ENCODE measurements at places on chromosomes 11 and 22.
A peak's percentile ranks its signal among the peaks of the same experiment; 100 is the strongest.

- no peak for DNase-seq
Observed at GRCh38 chr11:65625628-65626342, 10.2 kb downstream of the PCNX3 start.

DNA sequence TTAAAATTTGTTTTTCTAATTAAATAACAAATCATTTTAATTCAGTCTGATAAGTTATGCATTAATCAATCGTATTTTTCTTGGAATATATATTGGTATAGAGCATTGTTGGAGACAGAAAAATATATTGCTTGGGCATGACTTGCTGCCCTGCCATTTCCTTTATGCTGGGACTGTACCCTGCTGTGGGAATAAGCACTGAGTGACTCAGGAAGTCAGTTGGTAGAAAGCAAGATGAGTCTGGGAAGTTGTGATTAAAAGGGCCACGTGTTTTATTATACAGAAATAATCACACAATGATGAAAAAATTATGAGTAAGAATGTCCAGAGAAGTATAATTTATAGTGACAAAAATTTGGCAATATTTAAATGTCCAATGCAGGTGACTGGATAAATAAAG lies 139.5 kb downstream of the KIF18A start:
- DNase-seq: no peak

DNA sequence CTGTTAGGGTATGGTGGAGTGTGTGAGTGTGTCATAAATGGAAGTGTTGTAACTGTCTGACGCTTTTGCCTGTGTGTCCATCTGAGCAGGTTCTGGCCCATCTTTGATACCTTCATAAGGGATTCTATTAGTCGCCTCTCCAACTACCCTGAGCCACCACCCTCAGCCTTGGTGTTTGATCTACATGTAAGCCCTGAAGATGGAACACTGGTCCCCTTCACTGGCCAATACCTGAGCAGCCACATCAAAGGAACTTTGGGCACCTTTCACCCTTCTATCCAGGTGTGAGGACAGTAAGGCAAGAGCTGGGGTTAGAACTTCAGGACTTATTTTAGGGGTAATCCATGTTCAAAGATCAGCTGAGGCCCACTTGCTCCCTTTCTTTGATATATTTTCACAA lies 51.0 kb downstream of the DNHD1 start:
- DNase-seq: no peak

GRCh38 chr22:17121233-17122195 lies at the start of gene TMEM121B:
TMEM121B (minus strand) TSS chr22:17121360; CDS start chr22:17121127, 233 bp downstream.
- DNase-seq: peak; percentile 77

DNA sequence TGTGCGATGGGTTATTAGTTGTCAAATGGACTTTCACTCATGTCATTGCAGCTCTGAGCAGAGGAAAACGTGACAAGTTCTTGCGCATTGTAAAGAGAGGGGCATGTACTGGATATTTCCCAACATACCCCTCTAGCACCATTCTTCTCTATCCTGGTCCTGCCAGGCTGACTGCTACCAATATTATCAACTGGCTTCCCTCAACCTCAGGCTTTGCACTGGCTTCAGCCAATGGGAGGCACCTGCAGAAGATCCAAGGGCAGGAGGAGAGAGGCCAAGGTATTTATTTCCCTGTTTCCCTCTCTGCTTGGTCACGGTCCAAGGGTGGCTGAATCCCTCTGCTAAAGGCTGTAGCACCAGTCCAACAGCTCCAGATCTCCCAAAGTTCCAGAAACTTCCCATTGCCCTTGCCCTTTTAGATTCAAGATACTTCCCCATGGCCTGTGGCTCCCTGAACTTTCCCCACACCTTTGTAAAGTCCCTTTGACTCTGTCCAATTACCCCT lies 175.6 kb upstream of the NECTIN1 start:
- DNase-seq: no peak

GRCh38 chr11:92152245-92152644 lies 72.4 kb upstream of the FAT3 start:
- DNase-seq: no peak

DNA sequence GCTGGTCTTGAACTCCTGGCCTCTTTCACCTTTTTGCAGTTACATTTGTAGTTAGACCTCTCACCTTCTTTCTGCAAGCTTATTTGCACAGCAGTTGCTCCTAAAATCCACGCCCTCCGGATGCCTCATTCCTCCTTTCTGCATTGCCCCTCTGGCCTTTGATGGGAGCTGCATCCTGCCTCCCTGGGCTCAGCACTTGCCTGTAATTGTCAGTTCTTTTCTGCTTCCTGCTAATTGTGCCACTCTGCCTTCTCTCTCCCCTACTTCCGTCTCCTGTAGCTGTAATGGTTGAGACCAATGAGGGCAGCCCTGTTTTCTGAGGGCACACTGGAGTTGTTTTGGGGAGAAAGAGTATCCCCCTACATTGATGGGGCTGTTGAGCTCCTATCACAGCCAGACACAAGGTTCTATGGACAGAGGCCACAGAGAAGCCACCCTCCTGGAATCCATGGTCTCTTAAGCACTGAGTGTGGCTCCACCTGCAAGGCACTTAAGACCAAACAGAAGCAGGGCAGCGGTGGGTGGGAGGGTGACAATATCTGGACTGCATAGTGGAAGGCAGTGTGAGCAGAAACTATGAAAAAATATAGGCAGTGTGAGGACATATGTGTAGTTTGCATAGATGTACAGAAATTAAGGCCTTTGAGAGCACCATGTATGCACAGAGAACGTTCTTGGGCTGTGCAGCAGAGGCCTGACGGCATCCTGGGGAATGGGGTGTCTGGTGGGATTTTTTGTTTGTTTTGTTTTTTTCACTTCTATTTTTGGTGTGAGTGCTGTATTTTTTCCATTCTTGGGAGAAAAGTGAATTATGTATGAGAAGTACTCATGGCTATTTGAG lies 30.5 kb downstream of the YDJC start:
- no peak for DNase-seq

DNA sequence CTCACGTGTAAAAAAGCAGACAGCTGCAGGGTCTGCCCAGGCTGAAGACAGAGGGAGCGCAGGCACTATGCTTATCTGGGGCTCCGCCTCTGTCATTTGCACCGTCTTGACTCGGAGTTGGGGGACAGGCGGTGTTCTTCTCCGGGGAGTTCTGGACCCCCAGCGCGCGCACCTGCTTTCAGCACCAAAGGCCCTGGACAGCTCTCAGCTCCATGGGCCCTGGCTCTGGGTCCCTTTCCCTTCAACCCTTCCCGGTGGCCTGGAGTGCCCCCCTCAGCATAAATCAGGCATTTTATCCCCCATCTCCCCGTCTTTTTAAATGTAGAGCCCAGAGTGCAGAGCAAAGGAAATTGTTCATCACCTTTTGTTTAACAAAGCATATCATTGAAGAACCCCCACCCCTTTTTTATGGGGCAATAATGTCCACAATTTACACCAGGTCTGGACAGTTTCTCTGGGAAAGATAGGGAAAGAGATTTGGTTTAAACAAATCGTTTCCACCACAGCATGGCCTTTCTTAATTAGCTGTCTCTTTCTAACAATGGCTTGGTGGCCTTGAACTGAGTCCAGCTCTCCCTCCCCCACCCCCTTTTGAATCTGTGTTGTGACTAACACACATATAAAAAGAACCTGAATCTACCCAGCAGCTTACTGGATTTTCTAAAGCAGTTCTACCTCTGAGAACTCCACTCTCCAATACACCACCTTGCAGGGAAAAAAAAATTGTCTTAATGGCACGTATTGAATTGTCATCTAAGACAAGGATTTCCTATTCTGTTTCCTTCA lies 1.7 kb downstream of the SEZ6L start:
- peak; percentile 59 for DNase-seq

All from COR-L47 (cell line).